Astrocyte of the cerebellum (primary cell): ENCODE measurements at places on chromosomes 13 and 19.

DNA sequence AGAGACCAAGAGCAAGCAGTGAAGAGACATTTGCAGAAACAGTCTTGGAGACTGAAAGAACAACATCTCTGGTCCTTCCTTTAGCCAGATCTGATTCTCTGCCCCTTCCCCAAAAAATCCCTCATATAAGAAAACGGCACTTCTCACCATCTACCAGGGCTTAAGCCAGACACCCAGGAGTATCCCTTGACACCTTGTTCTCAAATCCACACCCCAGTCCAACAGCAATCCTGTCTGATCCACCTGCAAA lies 1.7 kb upstream of the PLEKHG2 start:
- DNase-seq = no peak

DNA sequence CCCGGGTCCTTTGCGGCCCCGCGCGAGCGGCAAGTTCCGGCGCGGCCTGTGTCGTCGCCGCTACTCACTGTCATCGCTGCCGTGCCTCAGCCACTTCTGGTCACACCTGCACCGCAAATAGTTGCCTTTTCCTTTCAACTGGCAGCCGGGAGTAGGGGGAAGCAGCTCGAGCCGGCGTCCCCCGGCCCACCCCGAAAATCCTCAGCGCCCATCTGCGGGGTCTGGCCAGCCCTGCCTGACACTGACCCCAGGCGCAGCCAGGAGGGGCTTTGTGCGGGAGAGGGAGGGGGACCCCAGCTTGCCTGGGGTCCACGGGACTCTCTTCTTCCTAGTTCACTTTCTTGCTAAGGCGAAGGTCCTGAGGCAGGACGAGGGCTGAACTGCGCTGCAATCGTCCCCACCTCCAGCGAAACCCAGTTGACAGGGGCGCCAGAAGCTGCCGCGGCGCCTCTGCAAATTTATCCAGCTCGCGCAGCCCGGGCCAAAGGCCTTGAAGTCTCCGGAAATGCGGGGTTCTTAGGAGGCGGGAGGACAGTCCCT lies 1.7 kb downstream of the PDX1 start:
- no peak for DNase-seq

GRCh38 chr19:41327576-41328156 lies 17.7 kb downstream of the CCDC97 start:
- DNase-seq = no peak

DNA sequence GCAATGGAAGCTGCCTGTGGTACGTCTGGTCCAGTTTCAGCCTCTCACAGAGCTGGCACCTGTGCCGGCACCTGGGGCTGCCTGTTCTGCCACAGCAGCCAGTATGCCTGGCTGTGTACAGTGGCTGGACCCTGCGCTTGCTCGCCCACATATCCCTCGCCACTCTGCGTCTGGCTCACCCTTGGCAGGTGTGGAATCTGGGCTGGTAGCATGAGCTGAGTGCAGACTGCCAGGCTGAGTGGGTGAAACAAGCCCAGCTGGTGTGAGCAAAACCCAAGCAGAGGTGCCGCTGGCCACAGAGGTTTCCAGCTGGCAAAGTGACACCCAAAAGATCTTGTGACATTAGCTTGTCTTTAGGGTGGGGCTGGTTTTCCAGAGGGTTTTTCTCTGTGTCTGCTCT lies 80.7 kb downstream of the ING1 start:
- DNase-seq = no peak

DNA sequence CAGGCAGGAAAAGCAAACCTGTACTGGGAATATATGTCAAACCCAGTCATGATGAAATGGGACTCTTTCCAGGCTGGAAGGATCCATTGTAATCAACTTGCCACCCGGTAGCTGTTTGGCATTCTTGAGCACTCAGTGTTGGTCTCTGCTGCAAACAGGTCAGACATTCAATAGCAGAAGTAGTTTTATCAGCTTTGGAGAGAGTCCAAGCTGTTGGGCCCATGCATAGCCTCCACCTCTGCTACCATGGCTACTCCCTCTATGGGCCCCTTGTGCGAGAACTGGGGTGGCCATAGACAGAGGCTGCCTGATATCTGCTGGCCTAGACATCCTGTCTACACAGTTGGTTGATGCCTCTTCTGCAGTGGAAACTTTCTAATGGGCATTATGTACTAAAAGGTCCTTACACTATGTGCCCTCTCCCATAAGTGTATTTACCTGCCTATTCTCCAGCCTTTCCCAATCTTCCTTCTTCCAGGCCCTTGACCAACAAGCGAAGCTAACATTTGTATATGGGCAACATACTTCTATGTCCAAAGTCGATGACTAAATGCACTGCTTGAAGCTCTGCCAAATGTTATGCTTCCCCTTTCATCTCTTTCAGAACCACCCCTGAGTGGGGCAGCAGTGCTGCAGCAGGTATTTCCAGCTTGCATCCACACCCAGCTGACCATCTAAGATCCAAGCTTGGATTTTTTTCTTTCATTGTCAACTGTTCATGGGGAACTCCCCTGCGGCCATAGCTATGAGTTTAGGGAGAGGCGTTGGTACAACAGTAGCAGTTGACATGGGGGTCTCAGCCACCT lies 5.3 kb upstream of the RNF6 start:
- no peak for DNase-seq

GRCh38 chr13:20924758-20925394 lies 22.3 kb upstream of the XPO4 start:
- DNase-seq = peak; percentile 90

DNA sequence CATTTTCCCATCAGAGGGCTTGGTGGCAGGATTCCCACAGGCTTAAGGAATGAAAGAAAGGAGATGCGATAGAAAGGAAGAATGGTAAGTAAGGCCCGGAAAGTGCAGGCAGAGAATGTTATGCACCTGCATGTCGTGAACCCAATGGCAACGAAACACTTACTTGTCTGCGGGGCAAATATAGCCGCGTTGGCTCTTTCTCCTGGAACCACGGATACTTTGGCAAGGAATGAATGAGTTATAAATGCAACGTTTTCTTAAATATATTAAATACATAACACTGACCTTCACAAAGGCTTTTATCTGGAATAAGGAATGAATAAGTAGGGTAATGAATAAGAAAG lies 192.1 kb downstream of the KATNAL1 start:
- no peak for DNase-seq

DNA sequence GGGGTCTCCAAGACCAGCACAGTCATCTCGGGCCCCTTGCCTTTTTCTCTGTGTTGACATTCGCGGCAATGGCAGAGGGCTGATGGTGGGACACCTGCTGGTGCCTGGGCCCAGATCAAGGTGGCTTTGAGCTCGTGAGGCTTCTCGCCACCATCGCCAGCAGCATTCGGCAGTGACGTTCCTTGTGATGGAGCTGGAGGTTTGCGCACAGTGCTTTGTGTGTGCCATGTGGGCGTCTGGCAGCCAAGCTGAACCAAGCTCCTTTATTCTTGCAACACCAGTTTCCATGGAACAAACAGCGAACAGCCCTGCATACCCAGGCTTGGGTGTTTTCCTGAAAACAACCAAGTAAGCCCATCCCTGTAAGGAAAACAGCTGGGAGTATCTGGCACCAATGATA lies 9.1 kb upstream of the TMEM255B start:
- no peak for DNase-seq

- no peak for DNase-seq
Observed at GRCh38 chr13:30712536-30713532, 22.5 kb upstream of the ALOX5AP start.

GRCh38 chr19:46608581-46609345 lies 7.6 kb downstream of the CALM3 start:
- no peak for DNase-seq

DNA sequence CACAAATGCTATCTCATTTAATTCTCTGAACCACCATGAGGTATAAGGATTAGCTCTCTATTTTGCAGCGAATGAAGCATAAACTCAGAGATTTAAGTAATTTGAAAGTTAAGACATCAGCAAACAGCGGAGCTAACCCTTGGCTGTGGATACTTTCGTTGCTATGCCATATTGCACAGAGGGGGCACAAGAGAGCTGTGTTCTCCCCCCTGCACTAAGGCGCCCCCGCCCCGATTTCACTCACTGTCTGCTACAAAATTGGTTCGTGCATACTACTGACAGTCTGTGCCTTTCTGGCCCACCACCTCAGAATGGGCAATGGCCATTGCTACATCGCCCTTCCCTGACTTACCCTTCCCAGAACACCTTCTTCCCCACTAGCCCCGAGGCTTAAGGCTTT lies 105.7 kb upstream of the OBI1 start:
- DNase-seq = no peak

GRCh38 chr19:41443813-41444455 lies 978 bp downstream of the ERICH4 start:
- no peak for DNase-seq

DNA sequence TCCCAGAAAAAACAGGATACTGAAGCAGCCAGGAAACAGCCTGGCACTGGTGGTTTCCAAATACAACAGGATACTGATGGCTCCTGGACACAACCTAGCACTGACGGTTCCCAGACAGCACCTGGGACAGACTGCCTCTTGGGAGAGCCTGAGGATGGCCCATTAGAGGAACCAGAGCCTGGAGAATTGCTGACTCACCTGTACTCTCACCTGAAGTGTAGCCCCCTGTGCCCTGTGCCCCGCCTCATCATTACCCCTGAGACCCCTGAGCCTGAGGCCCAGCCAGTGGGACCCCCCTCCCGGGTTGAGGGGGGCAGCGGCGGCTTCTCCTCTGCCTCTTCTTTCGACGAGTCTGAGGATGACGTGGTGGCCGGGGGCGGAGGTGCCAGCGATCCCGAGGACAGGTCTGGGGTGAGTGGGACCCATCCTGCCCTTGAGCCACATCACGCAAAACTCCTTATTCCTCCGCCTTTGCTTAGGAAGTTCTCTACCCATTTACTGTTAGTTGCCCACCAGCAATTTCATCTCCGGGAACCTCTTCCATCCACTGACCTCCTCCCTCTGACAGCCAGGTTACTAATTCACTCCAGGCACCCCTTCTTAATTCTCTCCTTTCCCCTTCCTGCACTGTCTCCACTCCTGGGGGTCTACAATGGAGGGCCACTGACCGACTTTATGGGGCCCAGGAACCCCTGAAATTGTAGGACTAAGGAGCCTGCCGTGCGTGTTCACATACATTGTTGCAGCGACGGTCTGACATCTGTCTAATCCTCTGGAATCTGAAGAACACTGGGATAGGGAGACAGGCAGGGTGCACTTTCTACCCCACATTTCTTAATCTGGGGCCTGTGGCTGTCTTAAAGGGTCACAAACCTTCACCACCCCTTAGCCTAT lies 1.2 kb downstream of the ITPKC start:
- no peak for DNase-seq

GRCh38 chr19:42108527-42109389 lies 23.5 kb downstream of the POU2F2 start:
- DNase-seq = peak; percentile 76

- DNase-seq = no peak
Observed at GRCh38 chr13:112984954-112985802, 16.2 kb downstream of the MCF2L start.

DNA sequence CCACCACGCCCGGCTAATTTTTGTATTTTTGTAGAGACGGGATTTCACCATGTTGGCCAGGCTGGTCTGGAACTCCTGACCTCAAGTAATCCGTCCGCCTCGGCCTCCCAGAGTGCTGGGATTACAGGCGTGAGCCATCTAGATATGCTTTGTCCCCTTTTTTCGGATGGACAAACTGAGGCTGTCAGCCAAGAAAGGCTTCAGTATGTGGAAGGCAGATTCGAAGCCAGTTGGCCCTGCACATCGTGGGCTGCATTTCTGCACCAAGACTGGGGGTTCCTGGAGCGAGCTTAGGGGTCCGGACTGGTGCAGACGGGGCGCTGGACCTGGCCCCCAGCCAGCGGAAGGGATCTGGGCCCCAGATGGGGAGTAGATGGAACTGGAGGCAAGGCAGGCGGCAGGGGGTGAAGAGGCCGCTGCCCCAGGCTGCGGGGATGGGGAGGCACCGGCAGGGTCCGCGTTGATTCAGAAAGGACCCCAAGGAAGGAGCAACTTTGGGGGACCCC lies 9.7 kb upstream of the JUND start:
- no peak for DNase-seq

DNA sequence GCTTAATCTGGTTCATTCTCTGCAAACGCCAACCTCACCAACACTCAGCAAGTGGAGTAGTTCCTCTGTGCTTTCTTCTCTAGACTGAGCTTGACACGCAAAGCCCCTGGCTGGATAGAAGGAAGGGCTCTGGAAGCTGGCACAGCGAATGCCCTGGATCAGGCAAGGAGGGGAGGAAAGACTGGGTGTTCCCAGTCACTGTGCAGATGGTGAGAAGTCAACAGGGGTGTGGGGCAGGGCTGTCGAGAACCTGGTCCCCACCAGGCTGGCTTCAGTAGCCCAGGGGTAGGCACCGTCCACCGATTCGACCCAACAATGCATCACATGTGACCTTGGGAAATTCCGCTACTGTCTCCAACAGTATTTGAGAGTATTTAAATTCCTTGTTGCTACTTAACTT lies 65.5 kb downstream of the TSHZ3 start:
- DNase-seq = no peak

DNA sequence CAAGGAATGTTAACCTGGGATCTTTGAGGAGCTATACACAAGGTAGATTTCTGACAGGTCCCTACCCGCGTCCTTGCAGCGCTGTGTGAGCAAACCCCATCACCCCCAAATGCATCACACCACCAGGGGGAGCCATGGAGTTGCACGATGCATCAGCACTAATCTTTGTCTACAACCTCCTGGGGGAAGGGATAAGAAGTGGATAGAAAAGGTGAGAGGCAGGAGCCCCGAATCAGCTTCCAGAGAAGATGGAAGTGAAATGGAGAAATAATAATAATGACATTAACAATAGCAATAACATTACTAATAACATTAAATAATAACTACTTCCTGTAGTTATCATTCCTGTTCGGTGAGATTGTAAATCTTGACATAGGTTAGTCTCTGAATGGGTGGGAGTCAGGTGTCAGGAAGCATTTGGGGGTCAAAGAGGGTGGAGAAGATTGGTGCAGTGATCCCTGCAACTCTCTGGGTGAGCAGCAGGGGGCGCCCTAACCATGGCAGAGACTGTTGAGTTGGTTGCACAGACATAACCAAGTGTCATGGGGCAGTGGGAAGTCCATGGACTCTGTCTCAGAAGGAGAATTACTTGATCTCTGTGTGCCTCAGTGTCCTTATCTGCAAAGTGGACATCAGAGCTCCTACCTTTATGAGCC lies 16.5 kb downstream of the SIGLEC7 start:
- DNase-seq = no peak

GRCh38 chr13:112582263-112582662 lies 5.7 kb downstream of the TUBGCP3 start:
- DNase-seq = no peak

- DNase-seq = no peak
Observed at GRCh38 chr13:84025824-84026223, 143.6 kb upstream of the SLITRK1 start.

DNA sequence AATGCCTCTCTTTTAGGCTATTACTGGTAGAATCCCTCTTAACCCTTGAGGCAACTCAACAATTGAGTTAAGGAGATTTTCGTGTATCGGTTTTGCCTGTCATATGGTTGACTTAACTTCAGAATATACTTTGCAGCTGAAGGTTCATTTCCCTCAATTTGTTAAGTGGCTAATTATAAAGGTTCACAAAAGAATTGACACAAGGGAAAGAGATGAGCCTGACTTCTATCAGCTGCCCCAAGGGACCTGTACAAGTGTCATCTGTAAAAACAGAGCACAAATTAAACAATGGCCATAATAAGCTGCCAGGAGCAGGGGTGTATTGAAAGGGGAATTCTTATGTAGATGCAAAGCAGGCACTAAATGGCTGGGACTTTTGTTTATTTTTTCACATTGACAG lies 334.8 kb upstream of the OBI1 start:
- no peak for DNase-seq

- DNase-seq = no peak
Observed at GRCh38 chr19:33227242-33227650, 1.6 kb upstream of the SLC7A10 start.

GRCh38 chr19:16856091-16856490 lies 26.9 kb downstream of the SIN3B start:
- no peak for DNase-seq
